ENCODE measurements at places on chromosomes 2 and 18. TPM values are rescaled to one million over a fixed set of nuclear protein-coding genes. Genes with fewer than 3 reads are reported as not detected.

EIF2AK2 gene
- total RNA-seq = 119 TPM

FRZB gene
- not detected for total RNA-seq

CDC42EP3 gene
- total RNA-seq = 28.2 TPM

B3GNT7 gene
- total RNA-seq = not detected

TUBB6 gene
- 1.2 TPM for total RNA-seq

NAT8 gene
- total RNA-seq = not detected

CTLA4 gene
- total RNA-seq = 20.1 TPM

GRCh38 chr2:69989441-69990105, 28.1 kb upstream of the ASPRV1 start:
- no peak overlapping the region for H3K4me3 ChIP-seq
- H3K27ac ChIP-seq = no peak overlapping the region
- peaks cover 1% of the 10 kb centered on the region for H3K36me3 ChIP-seq
- H3K27me3 ChIP-seq = no peaks in the 10 kb centered on the region

GRCh38 chr2:75289771-75290170, 90.5 kb upstream of the TACR1 start:
- H3K27ac ChIP-seq = no peak overlapping the region
- H3K4me1 ChIP-seq = peaks cover 5% of the 10 kb centered on the region
- H3K4me3 ChIP-seq = no peak overlapping the region
- H3K36me3 ChIP-seq = no peaks in the 10 kb centered on the region
- no peak for DNase-seq

- H3K4me3 ChIP-seq = no peak overlapping the region
- H3K4me1 ChIP-seq = peaks cover 30% of the 10 kb centered on the region
- no peak for DNase-seq
- peaks cover 20% of the 10 kb centered on the region for H3K36me3 ChIP-seq
- no peaks in the 10 kb centered on the region for H3K27me3 ChIP-seq
- no peak overlapping the region for H3K27ac ChIP-seq
Observed at GRCh38 chr2:74856599-74856998, 22.7 kb downstream of the HK2 start.

GRCh38 chr2:55175254-55176093, 56.6 kb downstream of the CLHC1 start:
- H3K27me3 ChIP-seq = no peaks in the 10 kb centered on the region
- peaks cover 2% of the 10 kb centered on the region for H3K4me1 ChIP-seq
- DNase-seq = peak; percentile 26
- H3K27ac ChIP-seq = no peak overlapping the region
- no peaks in the 10 kb centered on the region for H3K36me3 ChIP-seq

DNA sequence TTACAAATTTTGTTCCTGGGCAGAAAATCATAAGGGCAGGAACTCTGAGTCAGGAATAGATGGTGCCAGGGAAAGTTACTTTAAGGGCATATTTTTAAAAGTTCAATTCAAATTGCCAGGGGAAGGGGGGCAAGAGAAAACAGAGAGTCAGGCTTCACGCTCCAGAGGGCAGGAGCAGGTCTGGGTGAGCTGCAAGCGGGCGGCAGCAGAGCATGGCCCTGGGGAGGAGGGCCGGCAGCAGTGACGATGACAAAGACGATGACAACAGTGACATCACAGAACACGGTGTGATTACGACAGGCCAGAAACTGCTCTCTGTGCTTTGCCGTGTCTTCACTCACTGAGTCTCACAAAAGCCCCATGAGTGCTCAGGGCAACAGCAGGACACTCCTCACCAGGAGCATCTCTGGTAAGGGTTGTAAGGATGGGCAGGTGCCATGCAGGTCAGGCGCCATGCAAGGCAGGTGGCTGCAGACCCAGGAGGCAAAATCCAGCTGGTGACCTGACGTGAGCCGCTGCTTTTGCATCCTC, 23.3 kb downstream of the CHST10 start:
- no peaks in the 10 kb centered on the region for H3K4me1 ChIP-seq
- H3K27me3 ChIP-seq = no peaks in the 10 kb centered on the region
- no peak overlapping the region for H3K27ac ChIP-seq
- H3K36me3 ChIP-seq = no peaks in the 10 kb centered on the region

- H3K4me3 ChIP-seq = no peak overlapping the region
- no peak for DNase-seq
- H3K27me3 ChIP-seq = no peaks in the 10 kb centered on the region
- peaks cover 44% of the 10 kb centered on the region for H3K4me1 ChIP-seq
Observed at GRCh38 chr2:143264851-143265250, 135.6 kb downstream of the ARHGAP15 start.

- no peak for DNase-seq
- H3K27ac ChIP-seq = no peak overlapping the region
- H3K36me3 ChIP-seq = no peaks in the 10 kb centered on the region
- no peaks in the 10 kb centered on the region for H3K4me1 ChIP-seq
- H3K4me3 ChIP-seq = no peak overlapping the region
Observed at GRCh38 chr2:135265960-135266490, 213.9 kb downstream of the RAB3GAP1 start.

DNA sequence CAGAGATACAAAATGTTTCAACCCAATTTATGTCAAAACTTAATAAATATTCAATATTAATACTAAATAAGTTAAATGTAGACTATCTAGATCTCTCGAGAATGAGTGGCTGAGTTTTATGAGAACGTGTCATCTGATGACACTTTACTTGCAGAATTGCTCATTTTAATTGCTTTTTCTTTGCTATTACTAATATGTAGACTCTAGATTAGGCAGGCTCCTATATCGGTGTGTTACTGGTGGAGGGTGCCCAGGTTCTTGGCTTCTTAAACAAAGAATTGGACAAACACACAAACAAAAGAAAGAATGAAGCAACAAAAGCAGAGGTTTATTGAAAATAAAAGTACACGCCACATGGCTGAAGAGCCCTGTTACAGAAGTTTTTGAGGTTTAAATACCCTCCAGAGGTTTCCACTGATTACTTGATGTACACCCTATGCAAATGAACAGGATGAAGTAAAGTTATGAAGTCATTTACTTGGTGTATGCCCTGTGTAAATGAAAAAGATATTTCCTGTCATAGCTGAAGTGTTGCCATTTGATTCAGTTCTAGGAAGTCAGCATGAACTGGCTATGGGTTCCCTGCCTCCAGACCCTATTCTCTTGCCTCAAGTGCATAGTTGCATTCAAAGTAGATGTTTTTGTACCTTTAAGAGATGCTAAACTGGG, 122.9 kb upstream of the ITGA4 start:
- peaks cover 13% of the 10 kb centered on the region for H3K36me3 ChIP-seq
- no peaks in the 10 kb centered on the region for H3K27me3 ChIP-seq
- no peak for DNase-seq

DNA sequence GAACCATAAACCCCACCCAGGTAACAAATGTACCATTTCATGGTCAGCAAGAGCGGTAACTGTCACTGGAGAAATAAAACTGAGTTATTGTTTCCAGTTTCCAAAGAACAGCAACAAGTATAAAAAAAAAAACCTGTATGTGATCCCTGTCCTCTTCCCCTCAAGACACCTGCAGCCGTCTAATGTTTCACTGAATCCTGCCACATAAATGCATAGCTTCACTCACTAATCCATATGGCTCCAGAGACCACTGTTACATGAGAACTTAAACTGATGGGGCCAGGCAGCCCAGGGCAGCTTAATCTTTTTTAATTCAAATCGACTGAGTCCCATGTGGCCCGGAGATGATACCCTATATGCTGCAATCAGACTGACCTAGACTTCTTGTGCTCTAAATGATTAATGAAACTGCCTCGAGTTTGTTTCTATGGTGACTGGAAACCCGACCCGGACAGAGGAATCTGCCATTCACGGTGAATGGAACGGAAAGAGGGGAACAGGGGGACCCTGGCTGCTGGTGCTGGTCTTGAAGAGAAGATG, 60.9 kb upstream of the SIX2 start:
- no peak overlapping the region for H3K27ac ChIP-seq
- H3K4me3 ChIP-seq = no peak overlapping the region
- no peaks in the 10 kb centered on the region for H3K4me1 ChIP-seq

- no peaks in the 10 kb centered on the region for H3K27me3 ChIP-seq
- no peak overlapping the region for H3K4me3 ChIP-seq
- no peak for DNase-seq
- H3K4me1 ChIP-seq = no peaks in the 10 kb centered on the region
- no peaks in the 10 kb centered on the region for H3K36me3 ChIP-seq
- H3K27ac ChIP-seq = no peak overlapping the region
Observed at GRCh38 chr18:25099895-25100294, 252.1 kb downstream of the ZNF521 start.

- H3K27me3 ChIP-seq = peaks cover 3% of the 10 kb centered on the region
- H3K4me3 ChIP-seq = no peak overlapping the region
- H3K36me3 ChIP-seq = no peaks in the 10 kb centered on the region
- DNase-seq = no peak
- H3K27ac ChIP-seq = no peak overlapping the region
- no peaks in the 10 kb centered on the region for H3K4me1 ChIP-seq
Observed at GRCh38 chr2:205969584-205969983, 116.4 kb downstream of the INO80D start.

DNA sequence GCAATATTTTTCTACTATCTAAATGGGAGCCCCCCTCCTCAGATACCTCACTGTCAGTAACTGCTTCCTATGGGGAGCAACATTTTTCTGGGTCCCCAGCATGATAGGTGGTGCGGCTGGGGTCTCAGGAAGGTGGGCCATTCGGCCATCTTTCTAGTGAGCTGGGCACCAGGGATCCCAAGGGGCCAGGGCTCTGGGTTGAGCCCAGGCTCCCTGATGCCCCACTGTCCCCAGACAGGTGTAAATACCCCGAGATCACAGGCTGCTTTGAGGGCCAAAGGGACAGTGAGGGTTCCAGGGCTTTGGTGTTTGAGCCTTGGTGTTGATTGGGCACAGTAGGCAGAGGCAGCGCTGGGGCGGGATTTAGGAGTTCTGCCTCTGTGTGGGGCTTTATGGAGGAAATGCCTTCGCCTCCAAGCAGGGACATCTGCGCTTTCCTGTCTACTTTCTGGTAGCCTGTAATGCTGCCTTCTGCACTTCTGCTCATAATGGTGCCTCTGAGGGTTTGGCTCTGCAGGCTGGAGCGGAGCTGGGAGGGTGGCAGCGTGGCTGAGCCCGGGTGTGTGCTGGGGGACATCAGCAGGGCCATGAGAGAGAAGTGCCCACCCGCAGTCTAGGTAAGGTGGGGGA, 5.3 kb downstream of the ITM2C start:
- no peaks in the 10 kb centered on the region for H3K27me3 ChIP-seq
- H3K4me3 ChIP-seq = no peak overlapping the region
- DNase-seq = no peak

DNA sequence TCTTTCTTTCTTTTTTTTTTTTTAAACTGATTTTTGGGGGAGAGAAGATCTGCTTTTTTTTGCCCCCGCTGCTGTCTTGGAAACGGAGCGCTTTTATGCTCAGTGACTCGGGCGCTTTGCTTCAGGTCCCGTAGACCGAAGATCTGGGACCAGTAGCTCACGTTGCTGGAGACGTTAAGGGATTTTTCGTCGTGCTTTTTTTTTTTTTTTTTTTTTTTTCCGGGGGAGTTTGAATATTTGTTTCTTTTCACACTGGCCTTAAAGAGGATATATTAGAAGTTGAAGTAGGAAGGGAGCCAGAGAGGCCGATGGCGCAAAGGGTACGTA, 587 bp downstream of the MEIS1 start:
- no peak overlapping the region for H3K27ac ChIP-seq
- H3K36me3 ChIP-seq = no peaks in the 10 kb centered on the region
- no peak for DNase-seq
- H3K4me1 ChIP-seq = peaks cover 21% of the 10 kb centered on the region

DNA sequence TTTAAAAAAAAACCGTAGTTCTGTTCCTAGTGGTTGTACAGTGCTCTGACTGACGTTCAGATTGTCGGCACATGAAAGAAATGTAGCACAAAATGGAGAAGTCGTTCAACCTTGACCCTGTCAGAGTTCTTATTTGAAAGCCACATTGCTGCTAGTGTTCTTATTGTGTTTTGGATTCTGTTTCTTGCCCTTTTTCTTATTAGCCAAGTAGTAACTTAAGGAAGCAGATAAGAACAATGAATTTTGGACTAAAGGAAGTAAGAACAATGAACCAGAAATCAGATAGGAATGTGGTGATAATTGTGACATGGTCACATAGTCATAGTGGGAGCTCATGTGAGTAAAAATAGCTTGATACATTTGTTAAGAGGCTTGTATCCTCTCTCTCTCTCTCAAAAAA, 45.9 kb downstream of the RPIA start:
- no peaks in the 10 kb centered on the region for H3K27me3 ChIP-seq
- DNase-seq = no peak
- no peak overlapping the region for H3K4me3 ChIP-seq

DNA sequence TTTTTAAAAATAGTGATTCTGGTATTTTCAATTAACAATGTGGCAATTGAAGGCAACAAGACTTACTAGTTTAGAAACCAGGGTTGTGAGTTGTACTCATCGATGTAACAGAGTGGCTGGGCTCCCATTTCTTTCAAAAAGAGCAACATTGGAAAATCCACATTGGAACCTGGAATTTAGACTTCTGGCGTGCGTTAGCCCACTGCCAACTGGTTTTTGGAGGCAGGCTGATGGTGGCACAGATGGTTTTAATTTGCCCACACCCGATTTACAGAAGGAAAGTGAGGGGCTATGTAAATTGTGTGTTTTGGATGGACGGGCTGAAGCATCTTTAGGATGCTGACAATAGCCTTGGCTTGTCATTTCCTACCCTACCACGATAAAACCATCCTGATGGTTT, 66.3 kb downstream of the TRPM8 start:
- H3K4me3 ChIP-seq = no peak overlapping the region
- H3K4me1 ChIP-seq = peaks cover 16% of the 10 kb centered on the region
- H3K27ac ChIP-seq = no peak overlapping the region
- peaks cover 9% of the 10 kb centered on the region for H3K27me3 ChIP-seq
- peaks cover 10% of the 10 kb centered on the region for H3K36me3 ChIP-seq

- H3K36me3 ChIP-seq = peaks cover 33% of the 10 kb centered on the region
- peaks cover 12% of the 10 kb centered on the region for H3K4me1 ChIP-seq
- DNase-seq = no peak
- H3K27ac ChIP-seq = peak overlapping the region; percentile 1
- H3K27me3 ChIP-seq = no peaks in the 10 kb centered on the region
Observed at GRCh38 chr2:232731470-232731869, 34.3 kb downstream of the GIGYF2 start.

GRCh38 chr18:76406791-76407190, 88.3 kb downstream of the ZNF516 start:
- H3K36me3 ChIP-seq = no peaks in the 10 kb centered on the region
- no peak overlapping the region for H3K4me3 ChIP-seq
- DNase-seq = no peak

- H3K27me3 ChIP-seq = peaks cover 17% of the 10 kb centered on the region
- H3K4me1 ChIP-seq = peaks cover 2% of the 10 kb centered on the region
- H3K36me3 ChIP-seq = no peaks in the 10 kb centered on the region
- DNase-seq = no peak
- H3K27ac ChIP-seq = no peak overlapping the region
Observed at GRCh38 chr2:240458044-240458899, 22.8 kb downstream of the GPC1 start.

GRCh38 chr2:212858496-212858895, 292.9 kb downstream of the IKZF2 start:
- H3K36me3 ChIP-seq = no peaks in the 10 kb centered on the region
- no peaks in the 10 kb centered on the region for H3K27me3 ChIP-seq
- no peak overlapping the region for H3K27ac ChIP-seq
- DNase-seq = no peak

DNA sequence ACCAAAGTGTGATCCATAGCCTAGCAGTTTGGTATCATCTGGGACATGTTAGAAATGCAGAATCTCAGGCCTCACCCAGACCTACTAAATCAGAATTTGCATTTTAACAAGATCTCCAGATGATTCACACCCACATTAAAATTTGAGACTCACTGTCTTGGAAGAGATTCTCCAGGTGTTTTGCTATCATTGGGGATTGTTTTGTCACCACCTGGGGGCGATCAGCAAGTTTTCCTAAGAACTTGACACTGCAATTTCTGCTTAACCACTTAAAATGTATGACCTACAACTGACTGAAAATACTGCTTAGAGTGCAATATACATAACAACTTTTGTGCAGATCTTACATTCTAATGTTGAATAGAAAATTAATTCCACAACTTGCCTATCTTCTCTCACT, 18.9 kb upstream of the ITGA4 start:
- no peak overlapping the region for H3K4me3 ChIP-seq
- peaks cover 29% of the 10 kb centered on the region for H3K4me1 ChIP-seq
- DNase-seq = peak; percentile 27
- peaks cover 5% of the 10 kb centered on the region for H3K27me3 ChIP-seq

All from activated CD4-positive, alpha-beta T cell treated with anti-CD3 and anti-CD28 coated beads, Interleukin-2, amount 10 ng/mL, durations not matched to agents 7 days and 5 days (primary cell).